Tibial nerve (tissue), 4 donors: ENCODE measurements at places on chromosomes 5 and 9. TPM values are rescaled to one million over a fixed set of nuclear protein-coding genes. Genes with fewer than 3 reads are reported as not detected.

Gene SYK
- total RNA-seq, result 13.3 TPM

Gene ITGA1
- total RNA-seq, result 27.3 TPM

Gene PDE6A
- total RNA-seq, result not detected

Gene MEGF10
- total RNA-seq, result 0.30 TPM

Gene ZFP2
- total RNA-seq, result 2.0 TPM

Gene SLC34A3
- total RNA-seq, result not detected

Gene BTNL9
- total RNA-seq, result 52.7 TPM

Gene CCDC171
- 4.7 TPM for total RNA-seq

Gene IFNA13
- not detected for total RNA-seq

Gene SLC6A7
- not detected for total RNA-seq

Gene PAIP2
- total RNA-seq, result 70.6 TPM

Gene PTGES
- 25.3 TPM for total RNA-seq

Gene FGD3
- 13.8 TPM for total RNA-seq

Gene PTPRD
- total RNA-seq, result 1.7 TPM

Gene RASGEF1C
- 2.7 TPM for total RNA-seq

Gene BARHL1
- not detected for total RNA-seq

Gene PCA3
- not detected for total RNA-seq

Gene TTC39B
- total RNA-seq, result 6.3 TPM

GRCh38 chr9:136059851-136060670 is 35.0 kb downstream of the NACC2 start:
- H3K27ac ChIP-seq, result no peak overlapping the region
- no peaks in the 10 kb centered on the region for H3K36me3 ChIP-seq
- H3K4me3 ChIP-seq, result no peak overlapping the region
- H3K4me1 ChIP-seq, result no peaks in the 10 kb centered on the region

DNA sequence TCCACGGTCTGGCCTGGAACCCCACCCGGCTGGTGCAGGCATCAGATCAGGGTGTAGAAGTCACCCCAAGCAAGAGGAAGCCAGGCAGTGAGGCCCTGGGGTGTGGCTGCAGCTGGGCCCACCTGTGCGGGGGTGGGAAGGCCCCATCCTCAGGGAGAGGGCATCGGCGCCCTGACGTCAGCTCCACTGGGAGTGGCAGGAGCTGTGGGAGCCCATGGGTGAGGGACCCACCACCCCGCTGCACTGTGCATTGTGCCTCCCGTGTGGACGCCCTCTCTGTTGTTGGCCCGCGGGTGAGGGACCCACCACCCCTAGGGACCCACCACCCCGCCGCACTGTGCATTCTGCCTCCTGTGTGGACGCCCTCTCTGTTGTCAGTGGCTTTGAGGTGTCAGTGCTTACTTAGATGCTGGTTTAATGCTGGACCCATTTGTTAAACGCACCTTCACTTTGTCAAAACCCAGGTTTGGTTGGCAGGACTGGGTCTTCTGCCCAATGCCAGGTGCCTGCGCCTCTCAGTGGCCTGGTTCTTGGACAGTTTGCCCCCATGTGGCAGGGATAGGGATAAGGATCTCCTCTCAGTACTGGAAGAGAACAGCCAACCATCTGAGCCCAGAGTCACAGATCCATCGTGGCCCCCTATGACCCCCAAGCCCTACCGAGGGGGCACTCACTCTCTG is 6.9 kb upstream of the EXOC3 start:
- H3K36me3 ChIP-seq, result no peaks in the 10 kb centered on the region
- no peak overlapping the region for H3K27ac ChIP-seq
- no peaks in the 10 kb centered on the region for H3K4me1 ChIP-seq
- H3K27me3 ChIP-seq, result peaks cover 9% of the 10 kb centered on the region

- no peak overlapping the region for H3K4me3 ChIP-seq
- no peaks in the 10 kb centered on the region for H3K4me1 ChIP-seq
- no peaks in the 10 kb centered on the region for H3K36me3 ChIP-seq
- DNase-seq, result no peak
- H3K27me3 ChIP-seq, result no peaks in the 10 kb centered on the region
Observed at GRCh38 chr9:106104887-106105286, 410.5 kb downstream of the TMEM38B start.

DNA sequence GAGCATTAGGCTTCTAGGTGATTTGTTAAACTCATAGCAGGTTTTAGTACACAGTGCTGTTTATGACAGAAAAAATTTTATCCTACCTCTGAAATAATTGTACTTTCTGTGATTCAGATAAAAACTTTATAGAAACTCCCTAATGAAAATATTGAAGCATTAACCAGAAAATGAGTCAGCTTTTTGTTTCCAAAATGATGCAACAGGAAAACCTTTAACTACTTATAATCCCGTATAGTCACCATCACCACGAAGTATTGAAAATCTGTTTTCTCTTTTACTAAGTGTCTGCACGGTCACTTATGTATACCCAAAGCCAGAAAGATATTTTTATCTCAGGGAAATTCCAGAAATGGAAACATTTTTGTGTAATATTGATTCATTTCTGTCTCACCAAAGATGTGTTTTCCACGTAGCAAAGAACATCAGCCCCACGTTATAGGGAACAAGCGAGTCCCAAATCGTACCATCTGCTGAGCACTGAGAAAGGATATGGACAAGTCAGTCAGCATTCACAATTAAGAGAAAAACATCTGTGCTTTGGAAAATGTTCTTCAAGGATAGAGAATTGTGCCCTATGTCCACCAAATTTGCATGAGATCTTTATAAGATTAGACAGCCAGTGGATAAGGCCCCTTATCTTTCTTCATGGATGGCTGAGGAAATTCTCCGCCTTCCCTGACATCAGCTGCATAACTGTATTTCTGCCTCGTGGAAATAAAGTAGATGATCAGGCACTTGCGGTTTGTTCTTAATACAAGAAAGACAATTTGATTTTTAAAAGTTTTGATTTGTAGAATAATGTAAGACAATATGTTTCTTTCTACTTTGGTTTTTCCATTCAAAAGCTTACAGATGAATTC is 41.9 kb downstream of the TNFAIP8 start:
- H3K4me3 ChIP-seq, result no peak overlapping the region
- H3K36me3 ChIP-seq, result no peaks in the 10 kb centered on the region
- H3K4me1 ChIP-seq, result peaks cover 24% of the 10 kb centered on the region
- no peak overlapping the region for H3K27ac ChIP-seq
- DNase-seq, result no peak
- no peaks in the 10 kb centered on the region for H3K27me3 ChIP-seq

GRCh38 chr9:134937566-134938345 is 20.0 kb upstream of the FCN1 start:
- H3K27me3 ChIP-seq, result no peaks in the 10 kb centered on the region
- no peaks in the 10 kb centered on the region for H3K36me3 ChIP-seq
- no peak overlapping the region for H3K4me3 ChIP-seq

DNA sequence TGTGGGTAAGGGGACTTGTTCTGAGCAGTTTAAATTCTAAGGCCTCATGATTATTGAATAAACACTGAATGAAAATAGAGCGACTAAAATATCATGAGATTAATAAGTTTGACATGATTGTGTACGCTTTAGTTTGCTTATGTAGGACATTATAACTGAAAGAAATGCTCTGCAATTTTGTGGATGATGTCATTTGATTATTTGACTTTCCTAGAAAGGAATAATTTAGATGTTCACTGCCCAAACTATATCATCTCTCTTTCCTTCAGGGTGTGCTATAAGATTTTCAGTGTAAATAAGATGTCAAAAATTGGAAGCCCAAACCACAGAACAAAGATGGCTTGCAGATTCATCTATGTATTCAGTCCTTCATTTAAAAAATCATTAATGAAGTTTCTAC is 115.7 kb upstream of the MTAP start:
- H3K36me3 ChIP-seq, result no peaks in the 10 kb centered on the region
- no peak for DNase-seq
- H3K27ac ChIP-seq, result no peak overlapping the region
- H3K4me1 ChIP-seq, result no peaks in the 10 kb centered on the region

GRCh38 chr5:110840347-110840960 is 101.6 kb downstream of the SLC25A46 start:
- H3K4me1 ChIP-seq, result no peaks in the 10 kb centered on the region
- H3K27me3 ChIP-seq, result no peaks in the 10 kb centered on the region
- DNase-seq, result no peak
- no peak overlapping the region for H3K4me3 ChIP-seq
- no peaks in the 10 kb centered on the region for H3K36me3 ChIP-seq
- no peak overlapping the region for H3K27ac ChIP-seq

DNA sequence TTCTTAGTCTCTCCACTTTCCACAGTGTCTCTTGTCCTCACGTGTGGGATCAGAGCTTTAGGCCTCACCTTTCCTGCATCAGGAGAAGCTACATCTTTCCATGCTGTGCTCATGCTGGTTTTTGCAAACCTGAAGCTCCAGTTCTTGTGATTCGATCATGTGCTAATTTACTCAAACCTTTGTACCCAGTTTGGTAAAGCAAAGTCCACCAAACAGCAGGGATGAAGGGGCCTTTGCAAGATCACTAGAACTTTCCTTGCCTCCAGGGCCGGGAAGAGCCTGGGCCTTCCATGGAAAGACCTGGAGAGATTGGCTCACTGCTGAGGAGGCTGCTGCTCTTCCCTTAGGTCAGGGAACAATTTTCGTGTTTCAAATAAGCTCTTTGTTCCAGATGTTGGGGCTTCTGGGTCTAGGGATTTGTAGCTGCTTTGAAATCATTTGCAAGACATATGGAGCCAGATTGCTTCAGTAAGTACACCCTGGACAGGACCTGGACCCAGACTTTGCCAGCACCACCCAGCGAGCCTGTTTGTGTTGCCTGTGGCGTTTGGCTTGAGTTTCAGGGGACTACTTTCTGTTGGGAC is 18.7 kb upstream of the SPATA31E1 start:
- H3K36me3 ChIP-seq, result no peaks in the 10 kb centered on the region
- DNase-seq, result no peak
- H3K4me1 ChIP-seq, result no peaks in the 10 kb centered on the region
- H3K27me3 ChIP-seq, result no peaks in the 10 kb centered on the region
- no peak overlapping the region for H3K27ac ChIP-seq

GRCh38 chr5:56229111-56229510 is 4.0 kb downstream of the ANKRD55 start:
- H3K27me3 ChIP-seq, result no peaks in the 10 kb centered on the region
- H3K27ac ChIP-seq, result no peak overlapping the region
- no peaks in the 10 kb centered on the region for H3K36me3 ChIP-seq
- H3K4me1 ChIP-seq, result no peaks in the 10 kb centered on the region
- DNase-seq, result no peak

GRCh38 chr5:154275566-154275965 is 85.0 kb downstream of the GALNT10 start:
- no peaks in the 10 kb centered on the region for H3K27me3 ChIP-seq
- H3K36me3 ChIP-seq, result no peaks in the 10 kb centered on the region
- H3K27ac ChIP-seq, result no peak overlapping the region

- H3K27ac ChIP-seq, result no peak overlapping the region
- no peaks in the 10 kb centered on the region for H3K27me3 ChIP-seq
- H3K36me3 ChIP-seq, result no peaks in the 10 kb centered on the region
Observed at GRCh38 chr5:72921886-72922285, 34.0 kb upstream of the FCHO2 start.

- no peaks in the 10 kb centered on the region for H3K27me3 ChIP-seq
- DNase-seq, result no peak
- no peak overlapping the region for H3K4me3 ChIP-seq
- no peaks in the 10 kb centered on the region for H3K36me3 ChIP-seq
- no peaks in the 10 kb centered on the region for H3K4me1 ChIP-seq
Observed at GRCh38 chr5:82074950-82075349, 103.1 kb downstream of the ATG10 start.

DNA sequence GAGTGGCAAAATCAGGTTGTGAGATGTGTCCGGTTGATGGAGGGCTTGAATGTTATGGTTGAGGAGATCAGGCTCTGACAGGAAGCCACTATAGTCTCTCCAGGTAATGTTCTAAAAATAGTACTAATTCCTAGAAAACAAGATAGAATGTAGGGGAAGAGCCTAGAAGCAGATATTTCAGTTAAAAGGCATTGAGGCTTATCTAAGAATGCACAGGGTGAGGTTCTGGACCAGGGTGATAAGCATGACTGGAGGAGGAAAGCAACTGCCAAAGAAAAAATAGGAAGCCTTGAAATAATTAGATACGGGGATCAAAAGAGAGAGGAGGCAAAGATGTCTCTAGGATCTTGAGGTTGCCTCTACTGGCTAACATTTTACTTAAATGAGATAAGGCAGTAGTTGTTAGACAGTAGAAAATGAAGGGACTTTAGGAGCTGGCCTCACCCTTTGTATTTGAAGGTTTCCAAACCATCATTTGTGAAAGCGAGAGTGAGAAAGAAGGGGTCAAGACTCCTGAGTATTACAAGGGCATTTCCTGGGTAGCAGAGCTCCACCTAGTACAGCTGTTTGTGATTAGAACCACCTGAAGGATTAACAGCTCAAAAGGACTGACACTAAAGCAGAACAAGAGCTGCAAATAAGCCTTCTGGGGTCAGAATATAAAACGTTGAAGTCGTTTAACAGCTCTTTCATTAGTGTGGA is 15.4 kb upstream of the ARL15 start:
- DNase-seq, result no peak
- H3K4me1 ChIP-seq, result no peaks in the 10 kb centered on the region
- H3K4me3 ChIP-seq, result no peak overlapping the region
- no peaks in the 10 kb centered on the region for H3K36me3 ChIP-seq
- H3K27ac ChIP-seq, result no peak overlapping the region

GRCh38 chr5:161572914-161573313 is 26.4 kb upstream of the GABRB2 start:
- H3K36me3 ChIP-seq, result no peaks in the 10 kb centered on the region
- no peaks in the 10 kb centered on the region for H3K27me3 ChIP-seq

DNA sequence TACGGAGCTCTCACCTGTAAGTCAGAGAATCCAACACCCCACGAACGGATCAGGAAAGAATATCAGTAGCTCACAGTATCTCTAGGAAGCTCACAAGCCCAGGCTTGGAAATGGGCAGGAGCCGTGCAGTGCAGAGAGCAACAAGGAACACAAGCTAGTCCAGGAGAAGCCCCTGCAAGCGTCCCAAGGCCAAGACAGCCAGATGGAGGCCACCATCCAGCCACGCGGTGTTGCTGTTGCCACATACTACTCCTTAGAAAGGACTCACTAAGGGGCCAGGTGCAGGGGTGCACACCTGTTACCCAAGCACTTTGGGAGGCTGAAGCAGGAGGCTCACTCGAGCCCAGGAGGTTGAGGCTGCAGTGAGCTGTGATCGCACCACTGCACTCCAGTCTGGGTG is 15.4 kb upstream of the VAV2 start:
- H3K27me3 ChIP-seq, result no peaks in the 10 kb centered on the region
- H3K27ac ChIP-seq, result no peak overlapping the region
- DNase-seq, result no peak

GRCh38 chr5:75756981-75757380 is 39.7 kb upstream of the POC5 start:
- no peaks in the 10 kb centered on the region for H3K4me1 ChIP-seq
- H3K4me3 ChIP-seq, result no peak overlapping the region
- no peak for DNase-seq
- no peaks in the 10 kb centered on the region for H3K36me3 ChIP-seq
- no peaks in the 10 kb centered on the region for H3K27me3 ChIP-seq

- H3K4me3 ChIP-seq, result no peak overlapping the region
- H3K27ac ChIP-seq, result no peak overlapping the region
Observed at GRCh38 chr5:15452781-15453180, 47.2 kb upstream of the FBXL7 start.

GRCh38 chr5:6383376-6383775 is 5.0 kb upstream of the MED10 start:
- H3K4me3 ChIP-seq, result no peak overlapping the region
- no peaks in the 10 kb centered on the region for H3K27me3 ChIP-seq
- DNase-seq, result no peak
- H3K27ac ChIP-seq, result no peak overlapping the region

- no peaks in the 10 kb centered on the region for H3K27me3 ChIP-seq
- DNase-seq, result no peak
- no peaks in the 10 kb centered on the region for H3K4me1 ChIP-seq
Observed at GRCh38 chr5:163580516-163580915, 75.1 kb downstream of the MAT2B start.

- peak overlapping the region; percentile 98 for H3K27ac ChIP-seq
- no peak for DNase-seq
- H3K36me3 ChIP-seq, result no peaks in the 10 kb centered on the region
- H3K4me1 ChIP-seq, result peaks cover 51% of the 10 kb centered on the region
- peak overlapping the region; percentile 60 for H3K4me3 ChIP-seq
Observed at GRCh38 chr9:95505717-95506427, 10.9 kb downstream of the PTCH1 start.
